ENCODE measurements at places on chromosomes 2 and 18. TPM values are rescaled to one million over a fixed set of nuclear protein-coding genes. Genes with fewer than 3 reads are reported as not detected.

DSG4 gene
- total RNA-seq: not detected

PROKR1 gene
- 0.25 TPM for total RNA-seq

KIF5C gene
- 366 TPM for total RNA-seq

ALKAL2 gene
- total RNA-seq: not detected

CDC42EP3 gene
- total RNA-seq: 22.1 TPM

KIDINS220 gene
- total RNA-seq: 583 TPM

RAD51AP2 gene
- total RNA-seq: 0.25 TPM

ZBTB7C gene
- 2.0 TPM for total RNA-seq

CTAGE1 gene
- total RNA-seq: not detected

AGAP1 gene
- 35.2 TPM for total RNA-seq

IL1B gene
- total RNA-seq: 0.49 TPM

DLX2 gene
- 5.7 TPM for total RNA-seq

FOSL2 gene
- 8.9 TPM for total RNA-seq

KLHL41 gene
- total RNA-seq: 1.7 TPM

ANKRD30BL gene
- total RNA-seq: 8.9 TPM

LGALSL gene
- 38.4 TPM for total RNA-seq

PLGLB2 gene
- 2.2 TPM for total RNA-seq

MFSD2B gene
- 0.98 TPM for total RNA-seq

LIMS4 gene
- total RNA-seq: 0.25 TPM

FSHR gene
- not detected for total RNA-seq

EVA1A gene
- total RNA-seq: 0.98 TPM

SLC4A3 gene
- 22.9 TPM for total RNA-seq

TMEM37 gene
- not detected for total RNA-seq

NDC80 gene
- 3.4 TPM for total RNA-seq

CCDC141 gene
- 1.5 TPM for total RNA-seq

ACMSD gene
- total RNA-seq: not detected

ABCG8 gene
- 0.74 TPM for total RNA-seq

SLC9A4 gene
- total RNA-seq: 0.25 TPM

IL36A gene
- not detected for total RNA-seq

INPP5D gene
- 2.7 TPM for total RNA-seq

PDCL3 gene
- total RNA-seq: 5.9 TPM

LYG2 gene
- total RNA-seq: not detected

SEMA4F gene
- 13.8 TPM for total RNA-seq

SERPINB11 gene
- total RNA-seq: not detected

ALPP gene
- total RNA-seq: not detected

DCTN1 gene
- 97.9 TPM for total RNA-seq

Measured in temporal lobe (tissue), 4 donors.